ENCODE measurements at places on chromosomes 12 and 14. TPM values are rescaled to one million over a fixed set of nuclear protein-coding genes. Genes with fewer than 3 reads are reported as not detected.

The CYP46A1 gene
- total RNA-seq: under 0.01 TPM

The HOXC13 gene
- 0.32 TPM for total RNA-seq

The OTUB2 gene
- 0.97 TPM for total RNA-seq

The FGF6 gene
- total RNA-seq: not detected

The CLEC12A gene
- not detected for total RNA-seq

The PLEKHH1 gene
- total RNA-seq: 0.43 TPM

The PRPH gene
- not detected for total RNA-seq

The CPSF6 gene
- 20.9 TPM for total RNA-seq

The SPIC gene
- not detected for total RNA-seq

The TRMT61A gene
- 8.2 TPM for total RNA-seq

The SERPINA5 gene
- total RNA-seq: not detected

The B4GALNT3 gene
- total RNA-seq: under 0.01 TPM

The GALNT16 gene
- total RNA-seq: under 0.01 TPM

The ZNF385A gene
- total RNA-seq: 2.2 TPM

The MDGA2 gene
- not detected for total RNA-seq

GRCh38 chr12:53726341-53726740 is 911 bp downstream of the CALCOCO1 start:
- DNase-seq: no peak

- DNase-seq: no peak
Observed at GRCh38 chr12:60168441-60168840, 572.6 kb downstream of the SLC16A7 start.

- no peak for DNase-seq
Observed at GRCh38 chr12:2194571-2194970, 141.8 kb downstream of the CACNA1C start.

DNA sequence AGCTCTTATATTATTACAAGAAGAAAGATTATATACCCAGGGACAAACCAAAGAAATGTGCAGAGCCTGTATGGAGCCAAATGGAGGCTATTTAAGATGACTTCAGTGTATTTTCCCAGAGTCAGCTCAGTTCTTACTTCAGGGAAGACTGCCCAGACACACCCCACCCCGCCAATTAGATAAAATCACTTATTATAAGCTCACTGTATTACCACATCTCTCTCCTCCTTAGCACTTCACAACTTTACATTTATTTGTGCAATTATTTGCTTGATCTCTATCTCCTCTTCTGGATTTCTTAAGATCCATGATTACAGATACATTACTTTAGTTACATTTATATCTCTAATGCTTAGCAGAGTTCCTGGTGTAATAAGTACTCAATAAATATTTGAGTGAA is 24.7 kb upstream of the WDR89 start:
- DNase-seq: peak; percentile 16

GRCh38 chr14:81348061-81348460 is 52.1 kb downstream of the STON2 start:
- no peak for DNase-seq

DNA sequence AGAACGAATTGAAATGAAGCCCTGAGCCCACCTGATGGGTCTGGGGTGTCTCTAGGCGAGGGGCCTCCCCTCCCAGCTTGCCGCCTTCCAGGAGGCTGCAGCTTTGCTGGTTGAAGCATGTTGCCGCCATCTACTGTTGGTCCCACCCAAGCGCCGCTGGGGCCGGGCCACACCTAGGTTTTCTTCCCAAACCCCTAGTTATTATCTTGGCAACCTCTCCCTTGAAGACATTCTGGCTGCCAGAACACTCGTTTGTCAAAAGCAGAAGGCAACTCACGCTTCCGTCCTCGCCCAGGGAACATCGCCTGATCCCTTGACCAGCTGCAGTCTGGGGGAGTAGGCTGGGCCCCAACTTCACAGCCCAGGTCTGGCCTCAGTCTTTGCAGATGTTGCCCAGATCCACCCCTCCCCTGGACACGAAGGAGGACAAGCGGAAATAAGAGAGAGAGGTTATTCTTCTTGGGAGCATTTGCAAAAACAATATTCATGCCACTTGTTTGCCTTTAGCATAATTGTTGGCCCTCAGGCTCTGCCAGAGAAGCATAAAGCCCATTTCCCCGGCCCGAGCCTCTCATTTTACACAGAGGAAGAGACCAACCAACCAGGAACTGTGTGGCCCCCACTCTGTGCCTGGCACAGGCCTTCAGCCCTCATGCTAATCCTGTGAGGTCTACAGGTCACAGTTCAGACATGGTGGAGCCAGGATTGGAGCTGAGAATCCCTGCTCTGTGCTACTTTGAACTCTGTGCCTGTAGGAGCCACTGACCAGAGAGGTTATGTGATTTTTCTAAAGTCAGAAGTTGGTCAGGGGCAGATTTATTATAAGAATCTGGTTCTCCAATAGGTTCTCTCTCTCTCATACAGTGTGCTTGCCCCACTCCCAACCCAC is 6.8 kb downstream of the EMP1 start:
- peak; percentile 68 for DNase-seq

GRCh38 chr12:52251367-52252051 is 18.5 kb downstream of the KRT7 start:
- DNase-seq: no peak

- DNase-seq: peak; percentile 75
Observed at GRCh38 chr14:73058922-73059673, 764 bp downstream of the RBM25 start.

DNA sequence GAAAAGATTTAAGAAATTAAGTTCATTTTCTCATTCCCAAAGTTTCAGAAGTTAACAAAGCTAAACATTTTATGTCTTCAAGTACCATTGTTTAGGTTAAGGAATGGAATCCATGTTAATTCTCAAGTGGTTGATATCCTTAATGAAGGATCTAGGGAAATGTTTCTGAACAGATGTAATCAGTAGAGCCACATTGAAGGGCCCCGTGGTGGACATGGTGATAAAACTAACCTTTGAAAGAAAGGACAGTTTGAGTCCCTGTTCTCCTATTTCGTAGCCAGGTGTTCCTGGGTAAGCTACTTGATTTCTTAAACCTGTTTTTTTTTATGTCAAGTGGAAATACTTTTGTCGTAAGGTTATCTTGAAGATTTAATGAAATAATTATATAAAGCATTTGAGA is 4.6 kb downstream of the PPM1A start:
- no peak for DNase-seq

DNA sequence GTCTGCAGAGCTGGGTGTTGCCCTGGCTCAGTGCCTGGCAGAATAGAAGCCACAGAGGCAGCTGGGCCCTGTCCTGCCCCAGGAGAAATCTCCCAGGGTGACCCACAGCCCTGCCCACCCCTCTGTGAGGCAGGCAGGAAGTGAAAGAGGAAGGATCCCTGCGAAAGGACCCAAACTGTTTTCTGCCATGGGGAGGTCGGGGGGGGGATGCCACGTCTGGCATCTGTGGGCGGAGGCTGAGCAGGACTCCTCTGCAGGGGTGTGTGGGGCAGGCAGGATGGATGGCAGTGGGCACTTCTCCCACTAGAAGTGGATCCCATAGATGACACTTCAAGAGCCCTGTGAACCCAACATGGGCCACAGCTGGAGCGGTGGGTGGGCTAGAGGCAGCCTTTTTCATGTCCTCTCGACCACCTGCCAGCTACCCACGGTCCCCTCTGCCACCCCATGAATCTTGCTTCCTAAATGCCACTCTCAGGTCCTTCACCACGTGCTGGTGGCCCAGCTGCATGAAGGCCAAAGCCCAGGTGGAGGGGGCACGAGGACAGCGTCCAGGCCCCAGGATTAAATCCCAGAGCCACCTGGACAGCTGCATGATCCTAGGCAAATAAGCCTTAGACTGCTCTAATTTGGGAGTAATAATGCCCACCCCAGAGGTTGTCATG is 3.6 kb downstream of the PAPLN start:
- DNase-seq: no peak

DNA sequence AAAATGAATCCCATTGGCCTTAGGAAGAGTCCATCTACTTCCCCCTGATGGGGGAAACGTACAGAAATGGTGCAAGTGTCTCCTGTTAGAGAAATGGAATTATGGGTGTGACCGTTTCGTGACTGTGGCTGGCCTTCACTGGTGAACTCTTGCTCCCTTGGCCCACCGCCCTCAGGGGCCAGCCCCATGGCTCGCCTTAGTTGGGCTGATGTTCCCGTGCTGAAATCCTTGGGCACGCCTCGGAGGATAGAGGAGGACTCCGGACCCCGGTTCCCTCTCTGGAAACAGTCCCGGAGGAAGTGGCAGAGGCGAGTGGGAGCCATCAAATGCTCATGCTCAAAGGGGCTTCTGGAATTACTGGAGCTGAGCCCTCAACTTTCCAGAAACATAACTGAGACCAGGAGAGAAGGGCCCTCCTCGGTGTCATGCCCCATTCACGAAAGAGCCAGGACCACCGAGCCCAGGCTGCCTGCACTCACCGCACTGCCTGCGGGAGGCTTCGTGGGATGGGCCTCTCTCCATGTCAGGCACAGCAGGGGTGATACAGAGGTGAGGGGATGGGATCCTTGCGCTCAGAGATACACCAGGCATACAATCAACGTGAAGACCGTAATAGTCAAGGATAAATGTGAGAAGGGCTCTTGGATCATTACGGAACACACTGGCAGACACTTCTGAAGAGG is 10.1 kb upstream of the CACNA2D4 start:
- no peak for DNase-seq

GRCh38 chr12:76881142-76881541 is 2.3 kb upstream of the CSRP2 start:
- DNase-seq: no peak

DNA sequence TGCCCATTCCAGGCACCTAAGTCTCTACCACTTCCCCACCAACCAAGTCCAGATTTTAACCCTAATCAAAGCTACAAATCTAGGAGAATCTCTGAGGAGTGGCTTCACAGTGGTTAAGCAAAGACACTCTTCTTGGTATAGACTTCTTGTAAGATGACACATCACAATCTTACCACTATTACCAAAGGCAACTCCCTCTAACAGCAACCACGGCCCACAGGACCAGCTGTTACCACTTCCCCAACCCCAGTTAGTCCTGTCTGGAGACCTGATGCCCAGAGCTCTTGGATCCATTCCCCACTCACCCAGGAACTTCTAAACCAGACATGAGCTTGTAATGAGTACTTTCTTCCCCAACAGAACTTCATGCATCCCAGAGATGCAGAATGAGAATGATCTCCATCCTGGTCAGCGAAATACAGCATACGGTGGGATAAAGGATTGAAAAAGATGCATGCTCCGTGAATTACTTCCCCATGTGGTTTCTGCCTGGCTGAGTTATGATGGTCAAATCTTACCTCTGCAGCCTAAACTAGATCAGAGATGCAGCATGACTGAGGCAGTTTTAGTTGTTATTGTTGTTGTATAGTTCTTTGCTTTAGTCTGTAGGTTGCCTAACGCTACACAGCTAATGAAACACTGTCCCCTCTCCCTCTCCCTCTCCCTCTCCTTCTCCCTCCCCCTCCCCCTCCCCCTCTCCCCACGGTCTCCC is 87.7 kb upstream of the FOXN3 start:
- peak; percentile 51 for DNase-seq

GRCh38 chr14:101624536-101624935 is 63.2 kb downstream of the DIO3 start:
- DNase-seq: no peak

- DNase-seq: no peak
Observed at GRCh38 chr14:87252103-87252502, 740.9 kb downstream of the GALC start.

GRCh38 chr12:24600996-24601395 is 347.9 kb downstream of the BCAT1 start:
- peak; percentile 61 for DNase-seq

DNA sequence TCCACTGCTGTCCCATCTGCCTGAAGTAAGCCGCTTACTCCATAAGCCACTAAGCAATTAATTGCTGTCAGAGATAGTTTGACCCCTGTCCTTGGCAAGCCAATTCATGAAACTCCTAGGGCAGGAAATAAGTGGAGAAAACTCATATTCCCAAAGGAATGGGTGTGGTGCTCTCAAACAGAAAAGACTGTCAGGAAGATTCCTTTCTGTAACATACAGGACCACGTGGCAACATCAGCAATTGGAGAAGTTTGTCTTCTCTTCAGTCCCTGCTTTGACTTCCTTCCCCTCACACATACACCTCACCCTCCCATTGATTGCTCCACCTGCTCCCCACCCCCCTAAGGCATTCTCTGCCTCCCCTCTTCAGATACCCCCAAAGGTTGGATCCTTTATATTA is 36.2 kb upstream of the MDM1 start:
- no peak for DNase-seq

GRCh38 chr12:121520586-121521086 is 60.2 kb downstream of the KDM2B start:
- DNase-seq: no peak

GRCh38 chr12:89857652-89858274 is 149.1 kb upstream of the ATP2B1 start:
- DNase-seq: no peak

DNA sequence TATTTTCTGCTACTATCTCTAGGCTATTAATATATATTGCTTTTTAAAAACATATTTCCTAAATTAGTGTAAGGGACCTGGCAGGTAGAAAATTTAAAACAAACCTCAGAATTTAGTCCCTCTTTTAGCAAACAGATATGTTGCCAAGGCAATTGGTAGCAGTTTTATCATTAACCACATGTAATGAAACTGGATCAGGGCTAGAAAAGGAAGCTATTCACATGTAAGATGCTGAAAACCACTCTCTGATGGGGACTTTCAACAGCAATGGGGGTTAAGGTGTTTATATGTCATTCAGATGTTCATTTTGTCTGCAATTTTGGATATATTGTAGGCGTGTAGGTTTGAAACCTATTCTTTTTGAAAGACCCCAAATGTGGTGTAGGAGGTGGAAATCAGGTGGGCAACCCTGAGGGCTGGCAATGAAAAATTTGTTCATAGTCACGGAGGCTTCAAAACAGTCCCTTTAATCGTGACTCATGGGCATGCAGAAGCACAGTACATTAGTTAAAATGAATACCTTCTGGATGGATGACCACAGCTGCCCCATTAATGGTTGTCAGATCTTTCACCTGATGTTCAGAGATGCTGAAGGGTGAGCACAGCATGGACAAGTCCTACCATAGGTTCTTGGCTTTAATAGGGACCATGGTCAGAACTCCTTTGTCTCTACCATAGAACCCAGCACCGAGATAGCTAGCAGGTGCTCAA is 5.9 kb upstream of the PKP2 start:
- DNase-seq: no peak

GRCh38 chr14:47207617-47208016 is 467.8 kb downstream of the MDGA2 start:
- DNase-seq: no peak

DNA sequence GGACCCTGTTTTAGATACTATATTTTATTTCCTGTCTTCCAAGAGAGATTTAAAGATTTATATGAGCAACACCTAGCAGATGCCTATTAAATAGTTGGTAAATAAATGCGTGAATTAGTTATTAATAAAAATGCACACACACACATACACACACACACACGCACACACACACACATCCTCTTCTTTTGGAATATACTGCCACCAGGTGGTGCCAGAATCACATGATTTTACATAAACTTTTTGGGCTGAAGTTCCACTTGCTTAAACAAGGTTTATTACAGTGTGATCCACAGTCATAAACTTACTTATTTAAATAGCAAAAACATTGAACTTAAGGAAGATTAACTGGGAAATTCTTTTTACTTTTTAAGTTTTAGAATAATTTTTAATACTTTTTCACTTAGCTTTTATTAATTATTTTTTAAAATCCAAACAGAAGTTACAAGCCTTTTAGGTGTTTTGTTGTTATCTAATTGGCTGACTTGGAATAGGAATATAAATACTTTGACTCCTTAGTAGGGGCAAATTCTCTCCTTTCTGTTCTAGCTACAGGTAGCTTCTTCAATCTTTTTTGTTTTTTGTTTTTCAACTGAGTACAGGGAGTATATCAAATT is 17.5 kb downstream of the RAD51B start:
- peak; percentile 90 for DNase-seq

- peak; percentile 89 for DNase-seq
Observed at GRCh38 chr14:72608391-72609204, 285.3 kb downstream of the DPF3 start.

- no peak for DNase-seq
Observed at GRCh38 chr14:51356381-51356780, 116.3 kb downstream of the TMX1 start.
